Panc1 (cell line): ENCODE measurements at places on chromosomes 4 and X. TPM values are rescaled to one million over a fixed set of nuclear protein-coding genes. Genes with fewer than 3 reads are reported as not detected.

DNA sequence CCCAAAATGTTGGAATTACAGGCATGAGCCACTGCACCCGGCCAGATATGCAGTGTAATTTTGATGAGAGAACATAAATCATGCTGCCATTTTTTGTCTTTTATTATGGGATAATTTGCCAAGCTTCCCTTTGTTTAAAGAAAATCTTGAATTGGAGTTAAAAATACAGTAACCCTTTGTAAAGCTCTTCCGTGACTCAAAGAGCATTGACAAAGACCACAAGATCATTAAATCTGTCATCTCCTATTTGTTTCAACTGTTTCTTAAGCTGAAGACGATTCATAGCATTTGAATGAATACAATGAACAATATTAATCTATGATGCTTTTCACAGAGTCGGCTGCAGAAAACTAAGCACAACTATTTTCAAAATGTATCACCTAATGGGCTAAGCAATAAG is 132.6 kb downstream of the ANAPC4 start:
- H3K27me3 ChIP-seq, result no peaks in the 10 kb centered on the region
- no peaks in the 10 kb centered on the region for H3K36me3 ChIP-seq
- DNase-seq, result no peak
- no peaks in the 10 kb centered on the region for H3K4me1 ChIP-seq
- H3K27ac ChIP-seq, result no peak overlapping the region

DNA sequence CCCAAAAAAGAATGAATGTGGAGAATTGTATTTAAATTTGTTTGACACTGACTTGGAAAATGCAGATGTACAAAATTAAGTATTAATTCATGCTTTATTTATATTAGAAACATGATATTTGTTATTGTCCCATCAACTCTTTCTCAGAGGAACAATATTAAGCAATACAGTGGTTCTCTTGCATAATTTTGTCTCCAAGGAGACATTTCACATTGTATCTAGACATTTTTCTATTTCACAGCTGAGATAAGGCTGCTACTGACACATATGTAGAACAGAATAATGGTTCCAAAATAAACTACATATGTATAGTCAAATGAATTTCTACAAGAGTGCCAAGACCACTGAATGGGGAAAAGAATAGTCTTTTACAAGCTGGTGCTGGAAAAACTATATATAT is 427.9 kb upstream of the SPANXN1 start:
- DNase-seq, result no peak
- H3K27me3 ChIP-seq, result no peaks in the 10 kb centered on the region
- no peaks in the 10 kb centered on the region for H3K4me1 ChIP-seq
- no peaks in the 10 kb centered on the region for H3K36me3 ChIP-seq
- no peak overlapping the region for H3K27ac ChIP-seq

GRCh38 chrX:153644356-153645125 is 2.5 kb upstream of the DUSP9 start:
- no peaks in the 10 kb centered on the region for H3K36me3 ChIP-seq
- H3K27me3 ChIP-seq, result peaks cover 4% of the 10 kb centered on the region
- peaks cover 7% of the 10 kb centered on the region for H3K4me1 ChIP-seq
- no peak for DNase-seq
- H3K4me3 ChIP-seq, result peak overlapping the region; percentile 24; the same call in 1 of the 2 replicates
- no peak overlapping the region for H3K27ac ChIP-seq

DNA sequence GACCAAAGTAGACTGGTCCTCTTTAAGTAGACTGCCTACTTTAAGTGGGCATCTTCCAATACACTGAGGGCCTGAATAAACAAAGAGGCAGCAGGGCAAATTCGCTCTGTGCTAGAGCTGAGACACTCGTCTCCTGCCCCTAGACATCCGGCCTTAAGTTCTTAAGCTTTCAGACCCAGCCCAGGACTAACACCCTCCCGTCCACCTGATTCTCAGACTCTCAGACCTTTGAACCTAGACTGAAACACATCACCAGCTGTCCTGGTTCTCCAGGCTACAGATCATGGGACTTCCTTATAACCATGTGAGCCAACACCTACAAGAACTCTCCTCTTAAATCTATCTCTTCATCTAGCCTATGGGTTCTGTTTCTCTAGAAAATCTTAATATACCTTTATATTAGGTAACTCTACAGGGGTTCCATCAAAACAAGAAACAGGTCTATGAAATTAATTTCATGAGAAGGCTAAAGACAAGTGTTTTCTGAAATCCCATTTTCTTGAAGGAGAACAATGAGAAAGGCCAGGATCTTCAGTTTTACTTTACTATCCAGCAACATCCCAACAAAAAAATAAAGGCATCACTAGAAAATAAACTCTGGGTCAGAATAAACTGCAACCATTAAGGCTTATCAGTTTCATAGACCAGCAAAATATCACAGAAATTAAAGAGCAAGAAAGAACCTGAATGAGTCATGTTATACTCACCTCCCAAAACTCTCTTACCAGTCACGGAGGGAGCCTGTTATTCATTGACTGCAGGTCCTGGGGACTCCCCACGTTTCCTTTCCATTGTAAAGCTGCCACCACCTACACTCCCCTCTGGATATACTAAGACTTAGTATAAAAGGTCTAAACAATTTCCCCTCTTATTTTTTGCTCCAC is 14.8 kb downstream of the ADGRA3 start:
- H3K4me3 ChIP-seq, result no peak overlapping the region
- no peaks in the 10 kb centered on the region for H3K27me3 ChIP-seq
- no peaks in the 10 kb centered on the region for H3K36me3 ChIP-seq
- H3K4me1 ChIP-seq, result peaks cover 24% of the 10 kb centered on the region

GRCh38 chr4:24434241-24434640 is 150.1 kb downstream of the DHX15 start:
- DNase-seq, result no peak
- no peaks in the 10 kb centered on the region for H3K4me1 ChIP-seq
- H3K36me3 ChIP-seq, result no peaks in the 10 kb centered on the region
- no peak overlapping the region for H3K27ac ChIP-seq
- no peaks in the 10 kb centered on the region; the same call in 1 of the 2 replicates for H3K27me3 ChIP-seq

- H3K4me3 ChIP-seq, result peak overlapping the region; percentile 59
- peak overlapping the region; percentile 81 for H3K27ac ChIP-seq
- H3K36me3 ChIP-seq, result no peaks in the 10 kb centered on the region
- H3K4me1 ChIP-seq, result peaks cover 6% of the 10 kb centered on the region
- DNase-seq, result no peak
Measured at GRCh38 chr4:30718021-30718542, 2.1 kb upstream of the PCDH7 start.

FRMPD3 gene
- 0.31 TPM for total RNA-seq
